ENCODE measurements at places on chromosomes 11 and 22. TPM values are rescaled to one million over a fixed set of nuclear protein-coding genes. Genes with fewer than 3 reads are reported as not detected.

DNA sequence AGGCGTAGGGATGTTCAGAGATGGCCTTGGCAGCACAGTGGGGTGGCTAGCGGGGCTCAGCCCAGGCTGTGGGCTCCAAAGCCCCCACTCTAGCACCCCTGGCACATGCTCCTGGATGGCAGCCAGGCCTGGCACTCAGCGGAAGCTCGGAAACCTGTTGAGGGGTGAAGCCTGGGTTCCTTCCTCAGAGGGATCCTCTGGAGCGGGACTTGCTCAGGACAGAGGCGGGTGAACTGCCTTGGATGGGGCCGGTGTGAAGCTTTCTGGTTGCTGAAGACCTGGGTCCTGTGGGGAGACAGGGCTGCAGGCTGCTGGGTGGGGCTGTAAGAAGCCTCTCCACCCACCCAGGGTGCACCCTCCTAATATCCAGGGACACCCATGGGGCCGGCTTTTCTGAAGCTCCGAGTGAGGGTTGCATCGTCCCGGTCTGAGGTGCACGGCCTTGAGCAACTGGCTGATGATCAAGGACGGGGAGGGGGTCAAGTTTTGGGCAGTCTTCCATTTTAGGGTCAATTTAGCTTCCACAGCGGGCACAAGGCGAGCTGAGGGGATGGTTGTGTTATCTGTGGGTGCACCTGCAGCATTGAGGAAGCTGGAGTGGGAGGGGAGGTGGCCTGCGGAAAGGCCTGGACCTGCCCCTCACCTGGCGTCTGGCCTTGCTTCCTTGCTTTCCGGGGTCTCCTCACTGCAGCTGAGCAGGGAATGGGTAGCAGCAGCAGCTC is 5.2 kb downstream of the MRGPRE start:
- H3K4me1 ChIP-seq: no peaks in the 10 kb centered on the region
- no peak for DNase-seq
- no peaks in the 10 kb centered on the region for H3K27me3 ChIP-seq
- H3K27ac ChIP-seq: no peak overlapping the region
- H3K4me3 ChIP-seq: no peak overlapping the region

Gene ZFPL1
- 39.1 TPM for total RNA-seq

Gene CLMP
- 0.46 TPM for total RNA-seq

Gene RASL10A
- not detected for total RNA-seq
